ENCODE measurements at places on chromosomes 3 and 15. TPM values are rescaled to one million over a fixed set of nuclear protein-coding genes. Genes with fewer than 3 reads are reported as not detected.
A peak's percentile ranks its signal among the peaks of the same experiment; 100 is the strongest.

DNA sequence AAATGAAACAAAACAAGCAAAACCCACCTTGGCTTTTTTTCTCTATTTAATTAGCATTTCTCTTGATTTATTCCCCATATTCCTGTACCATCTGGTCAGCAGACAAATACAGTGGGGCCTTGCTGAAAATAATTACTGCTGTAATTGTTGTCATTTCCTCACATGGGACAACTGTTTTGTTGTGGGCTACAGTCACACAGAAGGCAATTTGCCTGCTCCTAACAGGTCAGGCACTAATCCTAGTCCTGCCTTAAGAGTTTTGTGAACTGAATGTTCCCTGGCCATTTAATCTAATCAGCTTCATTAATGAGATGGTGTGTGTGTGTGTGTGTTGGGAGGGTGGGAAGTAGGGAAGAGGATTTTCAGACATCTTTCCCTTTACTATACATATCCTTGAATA, 11.6 kb downstream of the TRPC1 start:
- no peak for DNase-seq

NR2C2 gene
- polyA plus RNA-seq, result 44.7 TPM

DNA sequence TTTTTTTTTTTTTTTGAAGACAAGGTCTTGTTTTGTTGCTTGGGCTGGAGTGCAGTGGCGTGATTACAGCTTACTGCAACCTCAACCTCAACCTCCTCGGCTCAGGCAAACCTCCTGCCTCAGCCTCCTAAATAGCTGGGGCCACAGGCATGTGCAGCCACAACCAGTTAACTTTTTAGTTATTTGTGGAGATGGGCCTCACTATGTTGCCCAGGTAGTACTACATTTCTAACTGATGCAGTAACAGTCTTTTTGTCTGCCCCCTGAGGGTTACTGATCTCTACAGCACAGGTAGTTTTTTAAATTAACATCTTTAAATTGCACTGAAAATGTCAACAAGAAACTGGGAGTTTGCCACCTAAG, 3.4 kb upstream of the LMLN start:
- DNase-seq, result no peak

GRCh38 chr3:130081351-130081881, at the start of gene ALG1L2:
ALG1L2 (plus strand) TSS chr3:130081831; CDS start chr3:130082017, 186 bp downstream.
- peak; percentile 20 for DNase-seq

DNA sequence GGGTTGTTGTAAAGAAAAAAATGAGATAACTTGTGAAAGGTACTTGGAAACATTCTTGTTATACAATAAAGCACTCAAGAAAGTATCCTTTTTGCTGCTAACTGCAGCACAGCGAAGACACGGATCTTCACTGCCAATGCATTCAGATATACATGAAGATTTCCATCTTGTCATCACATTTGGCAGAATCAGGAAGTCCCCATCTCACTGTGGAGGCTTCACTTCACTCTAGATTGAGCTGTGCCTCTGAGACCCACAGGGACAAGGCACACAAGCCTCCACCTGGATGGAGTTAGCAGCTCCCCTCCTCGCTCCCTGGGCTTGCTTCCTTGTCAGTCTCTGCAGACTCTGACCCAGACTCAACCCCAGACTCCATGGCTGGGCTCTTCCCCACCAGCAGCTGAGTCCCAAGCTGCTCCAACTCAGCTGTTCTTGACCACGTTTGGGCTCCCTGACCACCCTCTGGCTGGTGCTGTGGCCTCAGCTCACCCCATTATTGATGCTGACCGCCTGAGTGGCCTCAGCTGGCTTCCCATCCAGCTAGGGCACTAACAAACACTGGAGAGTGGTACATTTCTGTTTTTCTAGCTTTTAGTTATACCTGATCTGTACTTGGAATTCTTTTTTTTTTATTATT, 45.4 kb upstream of the SMAD3 start:
- DNase-seq, result no peak

STX19 gene
- polyA plus RNA-seq, result 6.4 TPM

ATP2B2 gene
- not detected for polyA plus RNA-seq

Measured in right lung (tissue), 10 donors.